ENCODE measurements at places on chromosomes 4 and X. TPM values are rescaled to one million over a fixed set of nuclear protein-coding genes. Genes with fewer than 3 reads are reported as not detected.

DNA sequence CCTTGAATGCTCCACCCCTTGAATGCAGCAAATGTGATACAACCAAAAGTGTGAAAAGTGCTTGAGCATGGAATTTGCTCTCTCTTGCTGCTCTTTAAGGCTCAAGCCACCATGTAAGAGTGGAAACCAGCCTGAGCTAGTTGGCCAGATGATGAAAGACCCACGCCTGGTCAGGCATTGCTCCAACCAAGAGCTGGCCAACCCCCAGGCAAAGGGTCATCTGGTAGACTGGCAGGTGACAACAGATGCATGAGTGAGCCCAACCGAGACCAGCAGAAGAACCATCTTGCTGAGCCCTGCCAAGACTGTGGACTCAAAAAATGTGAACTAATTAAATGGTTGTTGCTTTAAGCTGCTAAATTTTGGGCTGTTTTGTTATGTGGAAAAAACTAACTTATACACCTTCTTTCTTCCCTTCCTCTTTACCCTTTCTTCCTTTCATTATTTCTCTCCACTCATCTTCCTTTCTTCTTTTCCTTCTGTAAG, 32.7 kb downstream of the ADGRG2 start:
- DNase-seq = no peak

- DNase-seq = peak; percentile 28
These were observed 81.1 kb downstream of the FAT1 start for GRCh38 chr4:186642530-186642929.

GRCh38 chrX:120677004-120677652, 47.3 kb upstream of the C1GALT1C1 start:
- no peak for DNase-seq

DNA sequence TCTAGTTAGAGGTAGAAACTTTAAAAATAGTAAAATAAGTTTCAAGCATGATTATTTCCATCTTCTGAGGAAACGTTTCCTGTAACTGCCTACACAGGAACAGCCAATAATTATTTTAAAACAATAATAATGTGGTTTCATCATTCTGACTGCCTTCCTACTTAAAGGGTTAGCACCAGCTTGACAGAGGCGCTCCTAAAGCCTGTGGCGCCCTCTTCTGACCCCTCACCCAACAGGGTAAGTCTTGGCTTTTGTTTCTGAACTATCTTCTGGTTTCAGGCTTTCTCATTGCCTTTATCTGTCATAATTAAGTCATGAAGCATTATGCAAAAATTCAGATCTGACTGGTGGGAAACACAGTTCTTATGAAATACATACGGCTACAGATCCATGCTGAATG, 96.7 kb downstream of the ITM2A start:
- peak; percentile 73 for DNase-seq

DNA sequence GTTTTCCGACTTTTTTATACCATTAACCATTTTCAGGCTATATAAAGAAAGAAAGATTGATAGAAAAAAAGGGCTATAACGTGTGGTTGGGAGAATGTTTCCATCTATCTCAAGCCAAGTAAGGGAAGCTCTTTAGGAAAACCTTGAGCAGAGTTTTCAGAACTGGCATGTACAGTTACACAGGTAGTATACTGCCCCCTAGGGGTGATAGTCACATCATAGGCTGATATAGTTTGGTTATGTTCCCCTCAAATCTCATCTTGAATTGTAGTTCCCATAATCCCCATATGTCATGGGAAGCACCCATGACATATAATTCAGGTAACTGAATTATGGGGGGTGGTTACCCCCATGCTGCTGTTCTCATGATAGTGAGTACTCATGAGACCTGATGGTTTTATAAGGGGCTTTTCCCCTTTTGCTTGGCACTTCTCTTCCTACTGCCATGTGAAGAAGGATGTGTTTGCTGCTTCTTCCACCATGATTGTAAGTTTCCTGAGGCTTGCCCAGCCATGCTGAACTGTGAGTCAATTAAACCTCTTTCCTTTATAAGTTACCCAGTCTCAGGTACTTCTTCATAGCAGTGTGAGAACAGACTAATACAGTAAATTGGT, 186.8 kb downstream of the TMA16 start:
- peak; percentile 63 for DNase-seq

DNA sequence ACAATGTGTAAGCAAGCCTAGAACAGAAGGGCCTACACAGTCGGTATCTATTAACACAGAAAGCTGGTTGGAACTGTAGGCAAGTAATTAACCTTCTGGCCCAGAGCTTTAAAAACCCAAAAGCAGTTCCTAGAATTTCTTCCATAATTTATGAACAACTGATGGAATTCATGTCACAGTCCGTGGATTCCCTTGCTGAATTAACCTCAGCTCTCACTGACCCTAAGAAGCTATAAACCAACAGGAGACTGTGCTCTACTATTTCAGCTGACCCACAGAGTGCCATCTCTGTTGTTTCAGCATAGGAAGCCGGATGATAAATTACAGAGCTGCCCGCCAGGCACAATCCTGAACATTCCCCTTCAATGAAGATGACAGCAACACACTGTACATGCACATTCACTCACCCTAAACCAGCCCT, 157.3 kb downstream of the PRDM5 start:
- no peak for DNase-seq

The PDE6B gene
- 14.6 TPM for total RNA-seq

DNA sequence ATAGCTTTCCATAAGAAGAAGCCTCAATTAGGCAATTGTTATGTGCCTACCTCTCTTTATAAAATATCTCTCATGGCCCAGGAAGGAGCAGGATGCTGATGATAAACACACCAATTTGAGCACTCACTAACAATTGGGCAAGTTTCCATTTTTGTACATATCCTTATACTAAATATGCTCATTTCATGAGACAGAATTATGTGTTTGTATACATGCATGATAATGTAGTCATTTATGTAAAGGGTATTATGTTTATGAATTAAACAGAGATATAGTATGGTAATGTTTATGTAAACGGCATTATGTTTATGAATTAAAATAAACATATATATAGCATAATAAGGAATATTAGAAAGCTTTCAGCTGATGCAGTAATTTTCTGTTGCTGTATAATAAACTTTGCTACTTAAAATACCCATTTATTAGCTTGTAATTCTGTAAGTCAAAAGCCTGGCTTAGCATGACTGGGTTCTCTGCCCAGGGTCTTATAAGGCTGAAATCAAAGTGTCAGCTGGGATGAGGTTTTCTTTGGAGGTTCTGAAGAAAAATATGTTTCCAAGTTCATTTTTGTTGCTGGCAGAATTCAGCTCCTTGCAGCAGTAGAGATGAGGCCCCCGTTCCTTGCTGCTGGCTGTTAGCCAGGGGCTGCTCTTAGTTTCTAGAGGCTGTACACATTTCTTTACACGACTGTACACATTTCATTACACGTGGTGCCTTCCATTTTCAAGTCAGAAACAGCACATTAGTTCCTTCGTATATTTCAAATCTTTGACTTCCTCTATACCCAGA, 89.0 kb downstream of the GLRA2 start:
- DNase-seq = no peak

- no peak for DNase-seq
These were observed 9.1 kb downstream of the HTRA3 start for GRCh38 chr4:8278421-8279287.

DNA sequence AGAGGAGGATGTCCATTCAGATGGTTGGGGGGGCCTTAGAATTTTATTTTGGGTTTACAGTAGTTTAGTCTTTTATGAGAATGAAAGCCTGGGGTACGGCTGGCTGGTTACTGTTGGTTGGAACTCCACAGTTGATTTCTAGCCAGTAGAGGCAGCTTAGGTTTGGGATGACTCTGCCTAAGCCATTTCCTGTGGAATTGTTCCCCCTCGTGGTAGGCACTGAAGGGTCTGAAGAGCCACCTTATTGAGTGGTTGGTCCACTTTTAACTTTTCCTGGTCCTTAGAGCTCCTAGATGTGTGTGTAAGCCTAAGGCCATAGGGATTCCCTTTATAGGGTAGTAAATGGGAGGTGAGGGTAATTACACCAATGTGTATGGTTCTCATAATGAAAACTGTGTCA, 19.7 kb downstream of the SPIN3 start:
- no peak for DNase-seq

GRCh38 chrX:118614150-118614549, 113.3 kb upstream of the IL13RA1 start:
- DNase-seq = no peak

The SGCB gene
- 31.5 TPM for total RNA-seq

DNA sequence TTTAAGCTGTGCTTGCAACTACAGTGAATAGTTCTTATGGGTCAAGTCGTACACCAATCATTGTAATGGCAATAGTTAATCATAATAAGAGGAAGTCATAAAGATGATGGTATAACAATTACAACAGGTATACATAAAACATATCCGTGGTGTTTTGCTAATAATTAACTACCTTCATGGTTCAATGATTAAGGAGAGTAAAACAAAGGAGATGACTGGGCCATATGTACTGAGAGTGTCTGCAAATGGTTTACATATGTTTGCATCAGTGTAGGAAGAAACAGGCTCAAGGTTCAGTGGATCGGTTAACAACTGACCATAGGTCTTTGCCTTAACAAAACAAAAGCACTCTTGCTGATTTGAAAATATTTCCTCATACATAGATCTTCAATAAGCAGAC, 253.0 kb downstream of the COX7B2 start:
- no peak for DNase-seq

The TMEM35A gene
- 0.79 TPM for total RNA-seq

- DNase-seq = no peak
These were observed 154.9 kb upstream of the TECRL start for GRCh38 chr4:64564126-64564525.

GRCh38 chr4:40630335-40631021, 814 bp upstream of the RBM47 start:
- peak; percentile 92 for DNase-seq

DNA sequence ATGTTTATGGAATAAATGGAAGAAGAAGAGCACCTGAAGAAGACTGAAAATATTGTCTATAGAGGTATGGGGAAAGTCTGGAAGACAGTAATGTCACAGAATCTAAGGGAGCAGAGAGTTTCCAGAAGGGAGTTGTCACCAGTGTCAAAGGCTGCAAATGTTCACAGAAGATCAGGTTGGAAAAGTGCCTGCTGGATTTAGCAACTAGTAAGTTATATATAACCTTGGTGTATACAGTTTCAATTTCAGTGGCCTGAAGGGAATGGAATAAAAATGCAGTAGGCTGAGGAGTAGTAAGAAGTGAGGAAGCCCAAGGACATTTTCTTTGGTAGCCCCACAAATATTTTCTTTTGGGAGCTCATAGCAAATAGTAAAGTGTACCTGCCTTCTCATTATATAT, 107.2 kb downstream of the SATL1 start:
- DNase-seq = no peak
